ENCODE measurements at places on chromosomes 4 and X. TPM values are rescaled to one million over a fixed set of nuclear protein-coding genes. Genes with fewer than 3 reads are reported as not detected.

- H3K36me3 ChIP-seq: no peaks in the 10 kb centered on the region
- H3K4me3 ChIP-seq: no peak overlapping the region
- H3K27me3 ChIP-seq: no peaks in the 10 kb centered on the region
- no peak overlapping the region for H3K27ac ChIP-seq
Measured at GRCh38 chrX:19793471-19793870, 93.9 kb downstream of the SH3KBP1 start.

Gene GRPEL1
- total RNA-seq: 25.7 TPM

Gene UBE2K
- total RNA-seq: 54.3 TPM

Gene SNCA
- 7.8 TPM for total RNA-seq

DNA sequence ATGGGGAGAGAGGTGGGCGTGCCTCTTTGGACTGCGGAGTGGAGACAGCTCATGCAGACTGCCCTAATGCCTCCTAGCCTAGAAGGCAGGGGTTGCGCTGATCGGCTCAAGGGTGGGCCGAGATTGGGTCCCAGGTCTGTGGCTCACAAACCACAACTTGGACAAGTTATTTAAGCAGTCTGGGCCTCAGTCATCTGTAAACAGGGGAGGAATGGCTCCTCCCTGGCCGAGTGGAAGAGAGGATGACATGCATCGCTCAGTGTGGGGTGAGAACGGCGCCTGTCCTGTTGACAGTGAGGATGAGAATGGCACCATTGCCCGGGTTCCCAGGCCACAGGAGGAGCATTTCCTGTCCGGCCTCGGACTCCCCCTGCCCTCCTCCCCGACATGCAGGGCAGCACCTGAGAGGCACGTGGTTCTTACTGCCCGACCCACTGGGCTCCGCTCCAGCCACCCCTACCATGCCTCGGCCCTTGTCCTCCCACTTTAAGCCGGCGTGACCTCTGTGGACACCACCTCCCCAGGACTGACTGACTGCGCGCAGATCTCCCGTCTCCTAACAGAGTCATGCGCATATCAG, 40.3 kb upstream of the GRPEL1 start:
- DNase-seq: peak; percentile 28
- no peaks in the 10 kb centered on the region for H3K27me3 ChIP-seq
- no peak overlapping the region for H3K27ac ChIP-seq
- H3K36me3 ChIP-seq: no peaks in the 10 kb centered on the region
- H3K4me1 ChIP-seq: peaks cover 8% of the 10 kb centered on the region
- no peak overlapping the region for H3K4me3 ChIP-seq

- no peaks in the 10 kb centered on the region for H3K27me3 ChIP-seq
- no peak for DNase-seq
- no peaks in the 10 kb centered on the region for H3K36me3 ChIP-seq
- no peaks in the 10 kb centered on the region for H3K4me1 ChIP-seq
Measured at GRCh38 chr4:89992744-89993143, 98.1 kb downstream of the MMRN1 start.

Gene CLGN
- total RNA-seq: 1.1 TPM
